ENCODE measurements at places on chromosomes 2 and 18.

DNA sequence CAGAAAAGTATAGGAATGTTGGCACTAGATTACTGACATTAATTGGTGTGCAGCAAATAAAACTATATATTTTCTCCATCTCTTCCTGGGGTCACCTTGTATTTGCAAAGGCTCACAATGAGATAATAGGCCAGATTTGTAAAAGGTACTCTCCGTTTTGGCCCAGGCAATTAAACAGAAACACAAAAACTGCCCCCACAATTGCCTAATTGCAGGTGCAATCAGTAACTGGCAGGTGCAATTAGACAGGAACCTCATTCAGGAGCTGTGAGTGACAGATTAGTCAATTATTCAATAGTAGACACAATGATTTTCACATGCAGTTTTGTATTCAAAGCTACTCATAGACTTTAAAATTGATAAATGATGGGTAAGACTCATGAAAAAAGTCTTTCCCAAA lies 451.4 kb upstream of the ID2 start:
- no peak for DNase-seq

DNA sequence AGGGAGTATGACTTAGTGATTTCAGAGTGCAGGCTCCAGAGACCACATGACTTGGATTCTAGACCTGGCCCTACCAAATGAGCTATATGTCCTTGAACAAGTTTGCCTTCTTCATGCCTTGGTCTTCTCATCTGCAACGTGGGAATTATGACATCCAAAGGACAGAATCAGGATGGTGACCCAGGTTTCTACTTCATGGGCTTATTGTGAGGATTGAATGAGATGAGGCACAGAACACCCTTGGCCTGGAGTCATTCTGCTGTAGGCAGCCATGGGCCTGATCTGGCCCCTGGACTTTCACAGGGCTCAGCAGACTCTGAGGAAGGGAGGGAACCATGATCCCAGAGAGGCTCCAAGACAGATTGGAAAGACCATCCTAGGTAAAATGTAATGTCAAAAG lies 85.6 kb upstream of the HAAO start:
- DNase-seq, result no peak

- DNase-seq, result no peak
Measured at GRCh38 chr18:32081881-32082280, 9.8 kb upstream of the RNF138 start.

GRCh38 chr18:9901377-9901776 lies 12.4 kb upstream of the VAPA start:
- DNase-seq, result no peak

DNA sequence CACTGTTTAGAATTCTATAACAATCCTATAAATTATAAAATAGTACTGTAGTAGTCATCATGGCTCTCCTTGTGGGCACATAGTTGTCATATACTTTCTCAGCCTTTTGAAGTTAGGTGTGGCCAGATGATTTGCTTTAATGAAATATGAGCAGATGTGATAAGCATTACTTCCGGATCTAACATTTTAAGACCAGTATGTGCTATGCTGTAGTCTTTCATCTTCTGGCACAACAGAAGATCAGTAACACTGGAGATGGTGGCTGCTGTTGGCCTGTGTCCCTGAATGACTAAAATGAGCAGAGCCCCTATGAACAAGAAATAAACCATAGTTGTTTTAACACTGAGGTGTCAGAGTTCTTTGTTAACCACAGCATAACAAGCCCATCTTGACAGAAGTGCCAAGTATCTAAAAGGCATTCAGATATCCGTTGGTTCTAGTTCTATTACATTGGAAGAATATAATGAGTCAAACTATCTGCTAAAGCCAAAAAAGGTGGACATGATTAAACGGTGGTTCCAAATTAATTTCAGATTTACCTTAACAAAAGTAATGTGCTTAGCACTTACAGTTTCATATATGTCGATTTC lies 6.3 kb downstream of the MEX3C start:
- no peak for DNase-seq

DNA sequence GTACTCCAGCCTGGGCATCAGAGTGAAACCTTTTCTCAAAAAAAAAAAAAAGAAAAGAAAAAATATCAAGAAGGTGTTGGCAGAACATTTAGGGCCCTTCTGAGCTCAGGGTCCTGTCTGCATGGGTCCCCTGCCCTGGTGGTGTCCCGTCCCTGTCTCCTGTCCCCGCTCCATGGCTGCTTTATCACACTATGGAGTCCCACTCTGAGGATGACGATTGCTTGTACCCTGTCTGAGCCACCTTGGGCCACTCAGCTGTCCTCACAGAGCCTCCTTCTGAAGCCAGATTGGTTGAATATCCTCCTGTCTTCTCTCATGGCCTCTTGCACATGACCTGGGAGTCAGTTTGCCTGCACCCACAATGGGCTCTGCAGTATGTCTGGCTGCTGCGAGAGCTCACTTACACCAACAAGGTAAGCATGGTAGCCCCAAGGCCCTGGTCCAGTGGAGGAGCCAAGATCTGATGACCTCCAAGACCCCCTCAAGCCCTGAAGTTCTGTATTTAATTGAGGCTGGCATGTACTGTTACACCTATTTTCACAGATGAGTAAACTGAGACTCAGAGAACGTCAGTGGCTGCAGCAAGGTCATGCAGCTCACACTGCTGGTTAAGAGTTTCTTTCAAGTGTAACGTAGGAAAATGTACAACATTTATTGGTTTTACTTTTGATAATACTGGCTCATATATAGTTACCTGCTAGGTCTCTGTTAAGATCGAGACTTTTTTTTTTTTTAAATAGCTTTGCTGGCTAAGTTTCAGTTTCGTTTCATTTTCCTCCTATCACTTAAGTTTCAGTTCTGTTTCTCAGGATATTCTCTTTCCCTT lies 16.9 kb upstream of the ZCCHC2 start:
- no peak for DNase-seq

GRCh38 chr2:182824056-182824766 lies 42.2 kb downstream of the FRZB start:
- no peak for DNase-seq

DNA sequence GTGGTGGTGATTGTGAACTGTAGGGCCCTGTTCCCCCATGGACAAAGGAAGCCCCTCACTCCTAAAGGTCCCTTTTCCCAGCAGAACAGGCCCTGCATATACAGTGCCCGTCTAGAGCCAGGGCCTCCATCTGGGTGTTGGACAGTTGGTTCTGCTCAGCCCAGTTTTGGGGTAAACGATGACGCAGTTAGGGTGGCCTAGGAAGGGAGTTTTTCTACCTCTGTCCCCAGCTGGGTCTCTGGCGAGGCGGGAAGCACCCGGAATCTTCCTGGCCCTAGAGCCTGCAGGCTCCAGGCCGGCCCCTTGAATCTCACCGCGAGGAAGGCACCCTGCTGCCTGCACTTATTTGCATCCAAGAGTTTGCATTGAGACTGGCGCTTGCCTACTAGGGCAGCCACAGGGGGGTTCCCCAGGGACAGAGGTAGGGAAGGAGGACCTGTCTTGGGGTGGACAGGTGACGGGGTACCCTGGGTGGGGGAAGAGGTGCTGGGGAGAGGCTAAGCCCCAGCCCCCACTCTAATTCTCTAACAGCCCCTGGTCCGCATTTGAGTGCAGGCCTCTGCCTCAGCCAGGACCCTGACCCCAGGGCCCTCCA lies 529 bp upstream of the MTA3 start:
- no peak for DNase-seq

DNA sequence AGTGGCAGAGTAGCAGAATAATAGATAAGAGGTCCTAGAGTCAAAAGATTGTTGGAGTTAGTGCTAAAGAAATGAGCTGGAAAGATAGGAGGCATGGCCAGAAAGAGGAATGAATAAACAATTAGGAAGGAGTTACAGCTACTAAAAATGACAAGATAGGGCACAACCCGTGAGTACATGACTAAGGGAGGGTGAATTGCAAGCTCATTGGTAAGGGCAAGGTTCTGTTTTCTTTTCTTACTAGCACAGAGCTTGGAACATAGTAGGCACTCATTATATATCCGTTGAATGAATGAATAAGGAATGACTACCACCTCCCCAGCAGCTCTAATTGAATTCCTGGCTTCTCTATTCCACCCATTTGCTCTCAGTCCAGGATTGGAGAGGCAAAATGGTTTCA lies 5.7 kb upstream of the MARCO start:
- no peak for DNase-seq

- no peak for DNase-seq
Measured at GRCh38 chr2:47741101-47741500, 41.8 kb upstream of the MSH6 start.

GRCh38 chr2:183031911-183032794 lies 6.1 kb downstream of the NCKAP1 start:
- DNase-seq, result no peak

GRCh38 chr2:102704531-102704930 lies 57.3 kb upstream of the TMEM182 start:
- DNase-seq, result no peak

DNA sequence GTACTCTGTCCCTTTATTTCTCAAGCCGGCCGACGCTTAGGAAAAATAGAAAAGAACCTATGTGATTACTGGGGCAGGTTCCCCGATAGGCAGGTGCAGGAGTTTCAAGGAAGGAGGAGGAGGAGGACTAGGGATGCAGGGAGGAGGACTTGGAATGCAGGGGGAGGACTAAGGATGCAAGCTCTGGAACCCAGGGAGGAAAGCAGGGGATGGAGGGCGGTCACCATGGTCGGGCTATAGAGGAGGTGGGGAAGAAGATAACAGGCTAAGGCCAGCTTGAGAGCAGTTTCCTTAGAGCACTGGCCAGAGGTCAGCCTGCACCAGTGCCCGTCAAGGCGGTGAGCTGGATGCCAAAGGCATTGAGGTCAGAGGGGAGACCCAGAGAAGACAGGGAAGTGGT lies 18.7 kb upstream of the B3GNT7 start:
- no peak for DNase-seq

- no peak for DNase-seq
Measured at GRCh38 chr2:143572421-143572820, 443.2 kb downstream of the ARHGAP15 start.

GRCh38 chr2:212330263-212330662 lies 208.3 kb downstream of the ERBB4 start:
- DNase-seq, result no peak
